GM12878 (cell line): ENCODE measurements at places on chromosomes 3 and 15. TPM values are rescaled to one million over a fixed set of nuclear protein-coding genes. Genes with fewer than 3 reads are reported as not detected.
A peak's percentile ranks its signal among the peaks of the same experiment; 100 is the strongest.

The MCTP2 gene
- total RNA-seq = 1.0 and 1.5 TPM in 2 replicates

The NT5DC2 gene
- 122 and 135 TPM in 2 replicates for total RNA-seq

The CCDC191 gene
- 1.5 and 1.7 TPM in 2 replicates for total RNA-seq

The SLC38A3 gene
- 0.13 TPM in 1 of 2 replicates, not detected in the other for total RNA-seq

The COL6A5 gene
- not detected in 2 replicates for total RNA-seq

The ST8SIA2 gene
- not detected in 2 replicates for total RNA-seq

The RARRES1 gene
- total RNA-seq = 0.16 TPM in 1 of 2 replicates, not detected in the other

The KCNMB2 gene
- total RNA-seq = 7.5 and 8.1 TPM in 2 replicates

DNA sequence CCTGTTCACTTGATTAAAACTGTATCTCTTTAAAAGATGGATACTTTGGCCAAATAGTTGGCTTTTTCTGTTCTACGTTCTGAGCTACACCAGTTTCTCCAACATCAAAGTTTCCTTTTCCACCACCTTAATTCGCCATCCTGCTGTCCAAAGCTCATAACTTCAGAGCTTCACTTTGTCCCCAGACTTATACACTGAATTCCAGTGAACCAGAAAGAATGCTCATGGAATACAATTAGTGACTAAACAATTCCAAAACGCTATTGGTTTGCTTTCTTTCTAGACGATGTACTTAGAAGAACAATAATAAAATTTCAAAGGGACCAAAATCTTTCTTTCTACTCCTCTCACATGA is 23.2 kb downstream of the GPR15 start:
- no peaks in the 10 kb centered on the region for H3K27me3 ChIP-seq
- DNase-seq = no peak
- peak overlapping the region; percentile 100 for H3K27ac ChIP-seq
- peak overlapping the region; percentile 73 for H3K4me3 ChIP-seq

DNA sequence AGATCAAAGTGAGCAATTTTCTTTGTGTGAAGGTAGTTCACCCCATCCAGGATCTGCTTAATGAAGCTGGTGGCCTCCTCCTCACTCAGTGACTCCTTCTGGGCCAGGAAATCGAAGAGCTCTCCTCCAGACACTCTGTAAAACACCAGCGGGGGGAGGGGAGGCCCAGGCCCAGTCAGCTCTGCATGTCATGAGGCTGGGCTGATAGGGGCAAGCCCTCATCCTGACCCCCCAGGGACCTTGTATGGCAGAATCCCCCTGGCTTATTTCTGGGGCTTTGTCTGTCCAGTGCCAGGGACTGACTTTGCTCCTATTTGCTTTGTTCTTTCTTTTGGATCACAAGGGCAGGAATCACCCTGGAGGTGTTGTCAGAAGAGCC is 74.9 kb downstream of the DAPK2 start:
- H3K27ac ChIP-seq = peak overlapping the region; percentile 95
- no peak for DNase-seq
- H3K27me3 ChIP-seq = no peaks in the 10 kb centered on the region
- no peak overlapping the region; the same call in 1 of the 2 replicates for H3K4me3 ChIP-seq
- no peaks in the 10 kb centered on the region for H3K36me3 ChIP-seq

GRCh38 chr3:73624017-73624820 is 522 bp downstream of the PDZRN3 start:
- no peak overlapping the region for H3K27ac ChIP-seq
- H3K36me3 ChIP-seq = no peaks in the 10 kb centered on the region
- H3K4me1 ChIP-seq = no peaks in the 10 kb centered on the region

GRCh38 chr15:39788800-39789565 is 6.3 kb upstream of the FSIP1 start:
- no peak overlapping the region for H3K4me3 ChIP-seq
- no peaks in the 10 kb centered on the region; the same call in 1 of the 2 replicates for H3K36me3 ChIP-seq
- H3K27me3 ChIP-seq = no peaks in the 10 kb centered on the region
- no peak for DNase-seq
- H3K27ac ChIP-seq = no peak overlapping the region

DNA sequence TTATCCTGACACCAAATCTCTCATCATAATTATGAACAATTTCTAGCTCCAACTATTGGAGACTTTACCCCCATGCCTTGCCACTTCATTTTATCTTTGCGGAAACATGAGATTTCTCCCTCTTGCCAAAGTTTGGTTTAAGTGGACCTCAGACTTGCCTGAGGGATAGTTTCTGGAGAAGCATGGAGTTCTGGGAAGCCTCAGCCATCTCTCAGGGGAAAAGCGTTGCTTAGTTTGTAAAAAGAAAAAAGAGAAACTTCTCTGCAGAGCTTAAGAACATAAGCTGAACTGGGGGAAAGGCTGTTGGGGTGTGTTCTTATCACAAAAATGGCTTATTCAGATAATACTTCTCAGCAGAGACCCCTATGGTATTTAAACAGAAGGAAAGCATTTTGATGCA is 347.4 kb upstream of the ADAMTS9 start:
- H3K27ac ChIP-seq = no peak overlapping the region
- no peak for DNase-seq
- H3K4me3 ChIP-seq = no peak overlapping the region
- H3K4me1 ChIP-seq = no peaks in the 10 kb centered on the region

GRCh38 chr15:81419332-81419943 is 45.4 kb upstream of the TMC3 start:
- H3K27me3 ChIP-seq = no peaks in the 10 kb centered on the region
- H3K36me3 ChIP-seq = no peaks in the 10 kb centered on the region
- H3K4me1 ChIP-seq = no peaks in the 10 kb centered on the region
- no peak for DNase-seq
- no peak overlapping the region for H3K27ac ChIP-seq

- no peak overlapping the region for H3K27ac ChIP-seq
- H3K4me3 ChIP-seq = no peak overlapping the region
- H3K36me3 ChIP-seq = peaks cover 9% of the 10 kb centered on the region
- no peaks in the 10 kb centered on the region for H3K27me3 ChIP-seq
- no peak for DNase-seq
- no peaks in the 10 kb centered on the region; the same call in 1 of the 2 replicates for H3K4me1 ChIP-seq
Observed at GRCh38 chr3:171198781-171199472, 172.4 kb upstream of the SLC2A2 start.

DNA sequence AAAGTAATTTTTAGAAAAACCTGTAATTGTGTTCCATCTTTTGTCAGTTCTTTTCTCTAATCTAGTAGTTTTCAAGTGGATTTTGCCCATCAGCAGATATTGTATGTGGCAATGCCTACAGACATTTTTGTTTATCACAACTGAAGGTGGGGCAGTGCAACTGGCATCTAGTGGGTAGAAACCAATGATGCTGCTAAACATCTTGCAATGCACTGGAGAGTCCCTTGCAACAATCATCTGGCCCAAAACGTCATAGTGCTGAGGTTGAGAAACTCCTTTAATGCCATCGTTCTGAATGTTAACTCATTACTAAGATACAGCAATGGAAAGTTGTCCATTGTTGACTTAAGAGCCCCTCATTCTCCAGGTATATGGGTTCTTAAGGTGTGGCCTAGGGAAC is 80.1 kb downstream of the BTD start:
- no peaks in the 10 kb centered on the region for H3K4me1 ChIP-seq
- H3K27ac ChIP-seq = no peak overlapping the region

GRCh38 chr15:56758770-56759449 is 25.6 kb upstream of the ZNF280D start:
- no peaks in the 10 kb centered on the region; the same call in 1 of the 2 replicates for H3K27me3 ChIP-seq
- DNase-seq = no peak
- H3K4me1 ChIP-seq = no peaks in the 10 kb centered on the region
- H3K36me3 ChIP-seq = no peaks in the 10 kb centered on the region

DNA sequence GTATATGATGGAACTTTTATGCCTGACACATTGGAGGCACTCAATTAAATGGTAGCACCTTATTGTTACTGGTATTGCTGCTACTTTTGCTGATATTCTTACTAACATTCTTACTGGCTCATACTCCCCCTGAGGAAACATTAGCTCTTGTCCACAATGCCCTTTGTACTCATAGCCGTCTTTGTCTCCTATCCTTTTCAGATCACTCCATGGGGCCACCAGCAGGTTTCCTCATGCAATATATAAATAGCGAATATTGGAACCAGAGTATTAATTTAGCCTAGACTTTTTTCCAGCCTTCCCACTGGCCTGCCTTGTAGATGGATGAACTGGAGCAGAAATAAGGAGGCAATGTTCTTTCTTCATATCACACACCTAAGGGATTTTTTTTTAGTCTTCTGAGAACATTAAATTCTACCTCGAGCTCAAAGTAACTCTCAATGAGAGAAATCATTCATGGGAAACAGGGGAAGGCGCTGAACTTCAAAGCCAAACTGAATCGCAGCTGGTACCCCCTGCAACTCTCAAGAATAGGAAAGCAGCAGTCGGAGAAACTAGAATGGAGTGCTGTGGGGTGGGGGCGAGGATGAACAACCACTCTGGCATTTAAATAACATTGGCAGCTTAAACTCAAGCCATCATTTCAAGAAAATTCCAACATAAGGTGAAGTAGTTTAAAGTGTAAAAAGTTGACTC is 300.3 kb downstream of the TAFA4 start:
- H3K4me1 ChIP-seq = no peaks in the 10 kb centered on the region
- no peak for DNase-seq
- no peaks in the 10 kb centered on the region for H3K36me3 ChIP-seq
- no peaks in the 10 kb centered on the region for H3K27me3 ChIP-seq
- no peak overlapping the region for H3K27ac ChIP-seq

GRCh38 chr3:174529298-174529697 is 329.8 kb upstream of the NAALADL2 start:
- no peak for DNase-seq
- H3K27me3 ChIP-seq = no peaks in the 10 kb centered on the region
- H3K27ac ChIP-seq = no peak overlapping the region
- no peaks in the 10 kb centered on the region for H3K36me3 ChIP-seq

- DNase-seq = no peak
- H3K27me3 ChIP-seq = no peaks in the 10 kb centered on the region
- peak within 1 kb of the TSS; percentile 80 for H3K4me3 ChIP-seq
Observed at GRCh38 chr3:184337399-184337714, at the start of gene FAM131A. TSS of gene FAM131A (plus strand) at chr3:184337600. CDS start at chr3:184337631, 31 bp downstream.

- no peaks in the 10 kb centered on the region for H3K36me3 ChIP-seq
- H3K27me3 ChIP-seq = no peaks in the 10 kb centered on the region
- no peak overlapping the region for H3K27ac ChIP-seq
- DNase-seq = peak; percentile 35
- no peak overlapping the region for H3K4me3 ChIP-seq
Observed at GRCh38 chr3:56303487-56303886, 164.8 kb downstream of the ERC2 start.

- H3K27me3 ChIP-seq = peaks cover 1% of the 10 kb centered on the region
- H3K4me3 ChIP-seq = no peak overlapping the region
- no peaks in the 10 kb centered on the region for H3K4me1 ChIP-seq
- no peaks in the 10 kb centered on the region for H3K36me3 ChIP-seq
Observed at GRCh38 chr15:63022181-63022580, 20.4 kb upstream of the TPM1 start.

GRCh38 chr3:193852901-193853300 is 259.9 kb downstream of the OPA1 start:
- H3K27me3 ChIP-seq = no peaks in the 10 kb centered on the region; the same call in 1 of the 2 replicates
- DNase-seq = no peak
- no peaks in the 10 kb centered on the region for H3K4me1 ChIP-seq
- no peaks in the 10 kb centered on the region for H3K36me3 ChIP-seq
- no peak overlapping the region for H3K27ac ChIP-seq
- H3K4me3 ChIP-seq = no peak overlapping the region

DNA sequence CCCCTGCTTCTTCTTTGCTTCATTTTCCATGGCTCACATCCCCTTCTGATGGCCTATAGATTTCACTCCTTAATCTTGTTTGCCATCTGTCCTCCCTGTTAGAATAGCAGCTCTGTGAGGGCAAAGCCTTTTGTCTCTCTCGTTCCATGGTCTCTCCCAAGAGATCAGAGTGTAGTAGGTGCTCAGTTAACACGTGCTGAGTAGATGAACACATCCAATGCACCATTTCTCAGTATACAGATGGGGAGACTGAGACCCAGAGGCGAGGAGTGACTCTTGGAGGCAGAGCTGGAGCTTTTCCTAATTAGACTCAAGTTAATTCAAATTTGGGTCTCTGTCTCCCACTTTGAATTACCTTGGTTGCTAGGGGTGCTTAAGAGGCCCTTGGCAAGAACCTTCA is 4.2 kb downstream of the PAQR5 start:
- H3K4me1 ChIP-seq = no peaks in the 10 kb centered on the region
- no peak overlapping the region for H3K4me3 ChIP-seq
- H3K36me3 ChIP-seq = no peaks in the 10 kb centered on the region
- H3K27me3 ChIP-seq = peaks cover 5% of the 10 kb centered on the region
- no peak overlapping the region for H3K27ac ChIP-seq

GRCh38 chr15:57477736-57478522 is 101.6 kb downstream of the CGNL1 start:
- peak; percentile 45 for DNase-seq
- H3K4me1 ChIP-seq = no peaks in the 10 kb centered on the region
- H3K27ac ChIP-seq = no peak overlapping the region
- no peaks in the 10 kb centered on the region for H3K27me3 ChIP-seq
